D721Med (cell line): ENCODE measurements at places on chromosomes 13 and 19.

- no peak for DNase-seq
Measured at GRCh38 chr19:38503077-38503410, 69.6 kb downstream of the RYR1 start.

GRCh38 chr13:20305587-20305986 is 73.5 kb upstream of the GJB6 start:
- DNase-seq = no peak

- DNase-seq = no peak
Measured at GRCh38 chr13:81116461-81117282, 775.7 kb upstream of the SPRY2 start.

DNA sequence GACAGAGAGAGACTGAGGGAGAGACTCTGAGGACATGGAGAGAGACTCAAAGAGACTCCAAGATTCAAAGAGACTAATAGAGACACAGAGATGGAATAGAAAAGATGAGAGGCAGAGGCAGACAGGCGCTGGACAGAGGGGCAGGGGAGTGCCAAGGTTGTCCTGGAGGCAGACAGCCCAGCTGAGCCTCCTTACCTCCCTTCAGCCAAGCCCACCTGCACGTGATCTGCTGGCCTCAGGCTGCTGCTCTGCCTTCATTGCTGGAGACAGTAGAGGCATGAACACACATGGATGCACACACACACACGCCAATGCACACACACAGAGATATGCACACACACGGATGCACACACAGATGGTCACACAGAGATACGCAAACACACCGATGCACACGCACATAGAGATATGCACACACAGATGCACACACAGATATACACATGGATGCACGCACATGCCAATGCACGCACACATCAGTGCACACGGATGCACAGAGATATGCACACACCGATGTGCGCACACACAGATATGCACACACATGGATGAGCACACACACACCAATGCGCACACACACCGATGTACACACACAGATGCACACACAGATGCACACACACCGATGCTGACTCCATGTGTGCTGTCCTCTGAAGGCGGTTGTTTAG is 3.3 kb upstream of the F10 start:
- DNase-seq = no peak

GRCh38 chr13:28145049-28145448 is 6.7 kb downstream of the PAN3 start:
- DNase-seq = no peak

DNA sequence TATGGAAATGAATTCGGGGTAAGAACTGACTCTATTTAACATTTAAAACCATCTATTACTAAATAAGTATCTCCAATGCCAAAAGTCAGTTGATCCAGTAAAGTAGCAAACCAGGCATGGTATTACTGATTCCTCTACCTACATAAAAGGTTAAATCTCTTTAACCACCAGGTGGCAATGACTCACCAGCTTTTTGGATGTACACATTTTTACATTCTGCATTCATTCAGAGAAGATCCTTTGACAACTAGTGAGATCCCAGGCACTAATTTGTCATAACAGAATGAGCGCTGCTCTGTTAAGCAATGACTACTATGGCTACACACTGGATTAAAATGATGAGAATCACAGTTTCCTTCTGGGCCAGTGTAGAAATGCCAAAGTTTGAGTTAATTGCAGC is 329.8 kb upstream of the GPC6 start:
- DNase-seq = no peak

DNA sequence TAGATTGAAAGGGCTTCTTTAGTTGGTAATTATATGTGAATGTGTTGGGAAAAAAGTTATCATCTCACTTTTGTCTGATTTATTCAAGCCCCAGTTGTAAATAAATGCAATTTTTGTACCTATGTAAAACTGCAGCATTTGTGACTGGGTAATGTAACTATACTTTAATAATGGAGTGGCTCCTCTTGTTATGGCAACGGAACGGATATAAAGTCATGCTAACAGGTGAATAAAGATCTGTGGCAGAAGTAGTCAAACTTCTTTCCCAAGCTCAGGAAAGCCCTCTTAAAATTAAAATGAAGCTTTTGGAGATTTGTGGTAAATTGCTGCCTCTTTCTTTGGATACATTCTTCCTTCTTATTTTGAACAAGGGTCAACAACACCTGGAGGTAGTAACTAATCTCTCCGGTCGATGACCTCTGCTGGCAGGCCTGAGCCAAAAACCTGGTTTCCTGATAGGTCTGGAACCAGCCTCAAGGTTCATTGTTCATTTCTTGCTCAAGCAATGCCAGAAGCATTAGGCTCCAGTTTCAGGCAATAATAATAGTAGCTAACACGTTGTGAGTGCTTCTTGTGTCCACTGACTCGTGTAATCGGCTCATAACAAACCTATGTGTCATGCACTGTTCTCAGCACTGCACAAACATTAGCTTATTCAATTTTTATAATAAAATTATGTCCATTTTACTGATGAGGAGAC is 313.4 kb upstream of the DACH1 start:
- DNase-seq = no peak

GRCh38 chr19:35549174-35549788 is 3.9 kb downstream of the TMEM147 start:
- DNase-seq = peak; percentile 96

DNA sequence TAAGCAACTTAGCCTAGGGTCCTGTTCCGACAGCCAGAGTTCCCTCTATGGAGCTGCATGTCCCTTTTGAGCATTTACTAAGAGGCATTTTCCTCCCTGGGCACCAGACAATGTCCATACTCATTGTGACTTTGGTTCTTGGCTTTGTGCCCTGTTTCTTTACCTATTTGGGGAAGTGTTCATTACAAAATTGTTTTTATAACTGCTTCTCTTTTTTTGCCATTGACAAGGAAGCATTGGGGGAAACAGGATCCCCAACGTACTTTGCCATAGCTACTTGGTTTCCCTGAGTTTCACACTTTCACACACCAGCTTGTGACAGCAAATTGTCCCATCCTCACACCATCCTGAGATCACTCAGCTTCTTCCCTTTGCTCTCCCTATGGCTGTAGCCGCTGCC is 81.1 kb upstream of the SIAH3 start:
- no peak for DNase-seq

- no peak for DNase-seq
Measured at GRCh38 chr13:108495646-108496361, 133.6 kb upstream of the MYO16 start.

- DNase-seq = no peak
Measured at GRCh38 chr13:108929532-108930206, 300.3 kb downstream of the MYO16 start.

DNA sequence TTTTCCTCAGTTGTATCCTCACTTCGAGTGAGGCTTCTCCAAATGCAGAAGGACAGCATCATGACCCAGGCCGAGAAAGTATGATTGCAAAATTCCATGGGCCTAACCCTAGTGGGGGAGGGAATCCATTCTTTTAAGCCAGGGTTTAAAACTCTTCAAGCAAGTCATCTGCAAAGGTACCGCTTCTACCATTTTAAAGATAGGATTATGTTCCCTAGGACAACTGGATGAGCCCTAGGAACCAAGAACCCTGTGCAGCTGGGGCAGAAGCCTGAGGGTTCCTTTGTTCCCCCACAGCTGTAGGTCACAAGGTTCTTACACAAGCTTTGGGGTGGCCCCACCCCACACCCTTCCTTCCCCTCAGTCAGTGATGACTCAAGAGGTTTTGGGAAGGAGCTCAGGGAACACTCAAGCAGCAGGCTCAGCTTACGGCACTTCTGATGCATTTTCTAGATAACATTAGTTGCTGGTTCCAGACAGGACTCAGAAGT is 13.5 kb downstream of the ARL11 start:
- no peak for DNase-seq

DNA sequence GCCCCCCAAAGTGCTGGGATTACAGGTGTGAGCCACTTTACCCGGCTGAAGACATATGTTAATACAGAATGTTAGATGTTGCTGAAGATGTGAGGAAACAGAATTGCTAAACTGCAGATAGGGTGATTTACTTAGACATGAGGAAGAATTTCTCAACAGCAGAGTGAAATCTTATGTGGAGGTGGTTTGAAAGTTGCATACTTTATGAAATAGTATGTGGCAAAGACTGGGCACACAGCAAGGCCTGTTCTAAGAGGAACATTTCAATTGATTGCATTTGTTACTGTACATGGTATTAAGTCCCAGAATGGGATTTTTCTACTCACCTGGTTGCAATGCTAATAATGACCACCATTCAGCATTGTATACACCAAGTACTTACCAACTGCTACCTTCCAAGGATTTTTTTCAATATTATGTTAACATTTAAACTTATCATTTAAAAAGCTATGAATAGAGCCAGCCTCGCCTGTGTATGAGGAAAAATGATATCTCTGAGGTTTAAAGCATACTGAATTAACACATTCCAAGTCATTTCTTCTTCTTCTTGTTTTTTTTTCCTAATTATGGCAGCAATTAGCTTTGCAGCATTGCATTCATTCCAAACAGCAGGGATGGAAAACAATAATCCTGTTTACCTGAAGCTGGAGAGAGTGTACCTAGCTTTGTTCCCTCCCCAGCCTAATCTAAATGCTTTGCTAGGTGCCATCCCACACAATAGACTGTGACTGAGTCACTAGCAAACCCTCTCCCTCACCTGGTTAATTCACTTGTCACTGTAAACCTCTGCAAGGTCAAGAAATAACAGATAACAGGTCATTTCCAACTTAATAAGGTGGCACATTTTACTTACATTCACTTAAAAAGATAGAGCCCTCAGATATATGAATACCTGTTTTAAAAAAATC is 19.4 kb upstream of the KLF5 start:
- DNase-seq = no peak

GRCh38 chr13:64688893-64689677 is 2541.1 kb downstream of the PCDH9 start:
- DNase-seq = no peak

DNA sequence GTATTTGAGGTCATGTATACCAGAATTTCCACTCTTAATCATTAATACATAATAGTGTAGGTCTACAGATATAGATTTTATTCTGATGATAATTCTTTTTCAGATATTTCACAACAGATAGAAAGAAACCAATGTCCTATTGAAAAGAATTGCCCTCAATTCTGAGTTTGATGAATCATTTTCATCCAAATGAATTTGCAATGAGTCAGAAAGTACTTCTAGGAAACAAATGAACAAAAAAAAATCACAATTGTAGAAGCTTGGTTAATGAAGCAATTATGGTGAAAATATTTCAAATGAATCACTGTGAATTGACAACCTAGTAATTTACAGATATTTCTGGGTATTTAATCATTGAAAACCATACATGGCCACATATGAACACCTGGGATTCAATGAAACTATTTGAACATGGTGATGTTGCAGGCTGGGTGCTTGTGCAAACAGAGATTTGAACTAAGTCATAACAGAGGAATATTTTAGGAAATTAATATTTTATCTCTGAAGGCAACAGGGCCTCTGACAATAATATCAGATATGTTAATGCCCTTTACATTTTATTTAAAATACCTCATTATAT is 360.9 kb downstream of the SLITRK5 start:
- DNase-seq = no peak

DNA sequence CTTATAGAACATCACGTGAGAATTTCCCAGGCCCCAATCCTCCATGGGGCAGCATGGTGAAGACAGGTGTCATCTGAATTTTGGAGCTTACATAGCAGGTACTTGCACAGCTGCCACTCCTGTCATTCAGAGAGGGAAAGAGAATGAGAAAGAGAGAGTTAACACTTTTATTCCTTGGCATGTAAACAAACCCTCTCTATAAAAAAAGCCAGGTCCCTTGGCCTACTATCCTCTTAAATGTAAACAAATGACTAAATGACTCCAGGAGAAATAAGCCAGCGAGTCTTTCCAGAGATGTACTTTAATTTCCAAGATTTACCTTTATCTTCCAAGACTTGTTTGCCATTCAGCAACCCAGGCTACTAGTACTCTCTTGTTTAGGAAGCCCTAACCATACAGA is 195.3 kb upstream of the HTR2A start:
- DNase-seq = no peak

DNA sequence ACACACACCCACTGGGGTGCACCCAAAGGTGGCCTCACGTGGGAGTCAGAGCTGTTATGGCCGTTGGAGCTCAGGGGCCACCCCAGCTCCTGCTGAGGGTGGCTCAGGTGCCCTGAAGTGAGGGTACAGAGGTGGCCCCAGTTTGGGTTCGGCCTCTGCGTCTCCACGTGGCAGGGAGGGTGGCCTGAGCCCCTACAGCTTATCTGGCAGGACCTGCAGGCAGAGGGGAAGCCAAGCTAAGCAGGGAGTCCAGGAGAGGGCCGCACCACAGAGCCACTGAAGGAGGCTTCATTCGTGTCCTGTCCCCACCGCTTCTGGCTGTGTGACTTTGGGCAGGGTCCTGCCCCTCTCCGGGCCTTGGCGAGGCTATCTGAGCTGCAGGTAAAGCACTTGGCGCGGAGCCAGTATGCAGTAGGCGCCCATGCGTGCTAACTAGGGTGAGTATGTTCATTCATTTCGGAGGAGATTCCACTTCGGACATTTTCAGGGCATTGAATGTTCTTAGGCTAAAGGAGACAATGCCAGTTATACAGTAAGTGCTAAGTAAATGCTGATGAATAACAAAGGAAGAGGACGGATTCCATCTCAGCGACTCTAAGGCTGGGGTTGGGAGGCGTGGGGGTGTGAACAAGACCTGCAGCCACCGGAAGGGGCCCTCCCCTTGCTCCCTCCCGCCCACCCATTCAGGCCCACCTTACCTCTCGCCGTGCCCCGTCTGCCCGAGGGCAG is 4.9 kb downstream of the REX1BD start:
- no peak for DNase-seq

GRCh38 chr19:35986664-35987570 is 8.1 kb upstream of the SDHAF1 start:
- peak; percentile 67 for DNase-seq

DNA sequence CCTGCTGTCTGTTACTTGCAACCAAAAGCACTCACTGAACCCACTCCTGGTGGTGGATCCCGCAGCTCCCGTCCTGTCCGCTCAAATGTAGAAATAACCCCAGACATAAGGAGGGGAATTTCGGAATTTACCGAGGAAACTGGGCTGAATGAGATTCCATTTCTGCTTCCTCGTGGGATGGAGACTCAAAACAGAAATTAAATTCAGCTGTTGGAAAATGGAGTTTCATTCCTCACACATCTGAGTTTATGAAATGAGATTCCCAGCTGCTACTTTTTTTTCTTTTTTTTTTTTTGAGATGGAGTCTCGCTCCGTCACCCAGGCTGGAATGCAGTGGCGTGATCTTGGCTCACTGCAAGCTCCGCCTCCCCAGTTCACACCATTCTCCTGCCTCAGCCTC is 44.3 kb downstream of the COLGALT1 start:
- no peak for DNase-seq

DNA sequence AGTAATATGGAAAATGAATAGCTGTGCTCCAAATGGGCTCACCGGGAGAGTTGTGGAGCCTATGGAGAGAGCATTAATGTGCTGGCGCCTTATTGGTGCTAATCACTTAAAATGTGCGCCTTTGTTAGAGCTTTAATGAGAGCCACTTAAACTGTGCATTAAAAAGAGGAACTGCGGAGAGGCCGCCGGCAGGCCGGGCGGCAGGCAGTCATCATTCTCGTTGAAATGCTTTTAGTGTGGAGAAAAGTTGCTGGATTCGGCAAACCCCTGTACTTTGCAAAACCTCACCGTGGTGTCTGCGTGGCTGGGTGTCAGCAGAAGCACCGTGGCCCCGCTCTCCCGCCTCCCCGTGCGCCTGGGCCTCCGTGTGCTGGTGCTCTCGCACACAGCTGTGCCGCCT is 105.5 kb downstream of the KDM4B start:
- no peak for DNase-seq
